IPS DF 19.7 (cell line): ENCODE measurements at places on chromosomes 16 and 17.

DNA sequence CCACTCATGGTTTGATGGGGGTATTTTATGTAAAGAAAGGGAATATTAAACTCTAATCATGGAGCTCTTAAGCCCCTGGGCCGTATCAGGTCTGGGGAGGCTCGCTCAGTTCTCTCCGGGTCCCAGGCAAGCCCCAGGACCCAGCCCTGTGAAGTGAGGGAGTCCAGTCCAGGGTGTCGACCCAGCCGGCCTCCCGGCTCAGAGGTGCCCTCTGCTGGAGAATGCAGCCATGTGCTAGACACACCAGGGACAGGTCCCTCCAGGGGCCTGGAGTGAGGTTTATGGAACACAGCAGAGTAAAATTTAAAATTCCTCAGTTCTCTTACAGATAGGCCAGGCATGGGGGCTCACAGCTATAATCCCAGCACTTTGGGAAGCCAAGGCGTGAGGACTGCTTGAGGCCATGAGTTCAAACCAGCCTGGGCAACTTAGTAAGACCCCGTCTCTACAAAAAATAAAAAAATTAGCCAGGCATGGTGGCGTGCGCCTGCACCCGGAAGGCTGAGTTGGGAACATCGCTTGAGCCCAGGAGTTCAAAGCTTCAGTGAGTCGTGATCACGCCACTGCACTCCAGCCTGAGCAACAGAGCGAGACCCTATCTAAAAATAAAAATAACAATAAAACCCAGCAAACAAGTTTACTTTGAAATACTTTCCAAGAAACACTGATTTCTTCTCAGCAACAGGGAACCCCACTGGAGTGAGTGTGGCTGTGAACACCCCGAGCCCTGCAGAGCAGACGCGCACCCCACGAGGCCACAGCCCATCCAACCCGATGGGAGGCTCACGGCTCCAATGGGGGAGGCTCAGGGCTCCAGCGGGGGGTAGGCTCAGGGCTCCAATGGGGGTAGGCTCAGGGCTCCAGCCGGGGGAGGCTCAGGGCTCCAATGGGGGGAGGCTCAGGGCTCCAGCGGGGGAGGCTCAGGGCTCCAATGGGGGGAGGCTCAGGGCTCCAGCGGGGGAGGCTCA, 72.2 kb downstream of the ZNF778 start:
- DNase-seq, result no peak

GRCh38 chr16:75443298-75443697, 10.0 kb upstream of the CFDP1 start:
- no peak for DNase-seq

DNA sequence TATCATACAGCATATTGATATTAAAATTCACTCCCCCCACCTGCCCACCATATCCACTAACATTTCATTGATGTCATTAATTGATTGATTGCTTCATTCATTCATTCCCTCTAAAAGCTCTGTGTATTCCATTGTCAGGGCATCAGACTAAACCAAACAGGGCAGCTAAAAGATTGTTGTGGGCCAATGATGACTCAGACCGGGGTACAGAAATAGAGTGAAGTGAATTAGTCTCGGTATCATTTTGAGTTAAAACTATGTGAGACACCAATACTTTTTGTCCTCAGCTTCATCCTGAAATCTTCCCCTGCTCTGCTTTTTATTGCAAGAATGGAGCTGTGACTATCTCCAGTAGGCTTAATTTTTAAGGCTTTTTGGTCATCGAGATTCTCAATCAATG, 868.3 kb downstream of the CDH11 start:
- no peak for DNase-seq

GRCh38 chr17:5344914-5345313, 62.8 kb downstream of the RABEP1 start:
- no peak for DNase-seq

- no peak for DNase-seq
Measured at GRCh38 chr16:26688105-26688504, 378.6 kb upstream of the C16orf82 start.
